EH (cell line): ENCODE measurements at places on chromosomes 5 and 9.

DNA sequence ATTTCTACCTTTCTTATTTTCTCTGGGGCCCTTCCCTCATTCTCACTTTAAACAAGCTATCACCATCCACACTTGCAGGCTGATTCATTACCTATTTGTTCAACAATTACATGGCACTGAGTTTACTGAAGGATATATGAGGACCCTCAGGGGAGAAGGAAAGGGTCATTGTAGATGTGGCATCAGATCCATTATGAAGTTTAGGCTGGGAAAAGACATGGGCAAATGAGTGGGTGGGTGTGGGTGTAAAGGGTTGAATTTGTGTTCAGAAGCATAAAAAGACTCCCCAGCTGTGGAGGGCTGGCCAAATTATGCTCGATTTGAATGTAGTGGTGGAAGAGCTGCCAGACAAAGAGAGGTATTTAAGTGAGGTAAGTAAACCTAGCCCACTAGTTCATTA, 55.9 kb upstream of the MTAP start:
- DNase-seq = no peak

DNA sequence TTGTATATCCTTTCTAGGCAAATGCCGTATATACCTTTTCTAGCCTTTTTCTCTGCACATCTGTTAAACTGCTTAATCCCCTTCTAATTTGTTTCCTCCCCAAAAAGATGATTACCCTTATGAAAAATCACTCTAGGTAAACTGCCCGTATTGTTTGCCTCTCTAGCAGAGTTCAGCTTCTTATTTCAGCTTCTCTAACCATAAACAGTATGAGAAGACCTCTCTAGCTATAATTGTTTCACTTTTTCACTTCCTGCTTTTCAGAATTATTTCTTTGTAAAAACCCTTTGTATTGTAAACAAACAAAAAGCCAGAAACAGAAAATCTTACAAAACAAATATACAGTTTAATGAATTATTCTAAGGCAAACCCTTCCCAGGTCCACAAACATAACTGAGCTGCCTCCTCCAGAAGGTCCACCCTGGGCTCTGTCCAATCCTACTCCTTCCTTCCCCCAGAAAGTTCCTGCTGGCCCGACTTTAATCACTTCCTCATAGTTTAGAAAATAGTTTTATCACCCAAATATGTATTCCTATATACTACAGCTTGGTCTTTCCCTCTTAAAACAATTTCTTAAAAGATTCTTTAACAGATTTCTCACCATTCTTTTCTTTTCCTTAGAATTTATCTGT, 158.1 kb downstream of the FGF1 start:
- peak; percentile 52 for DNase-seq

- DNase-seq = no peak
These were observed 70.5 kb upstream of the LRRTM2 start for GRCh38 chr5:138945421-138946240.

DNA sequence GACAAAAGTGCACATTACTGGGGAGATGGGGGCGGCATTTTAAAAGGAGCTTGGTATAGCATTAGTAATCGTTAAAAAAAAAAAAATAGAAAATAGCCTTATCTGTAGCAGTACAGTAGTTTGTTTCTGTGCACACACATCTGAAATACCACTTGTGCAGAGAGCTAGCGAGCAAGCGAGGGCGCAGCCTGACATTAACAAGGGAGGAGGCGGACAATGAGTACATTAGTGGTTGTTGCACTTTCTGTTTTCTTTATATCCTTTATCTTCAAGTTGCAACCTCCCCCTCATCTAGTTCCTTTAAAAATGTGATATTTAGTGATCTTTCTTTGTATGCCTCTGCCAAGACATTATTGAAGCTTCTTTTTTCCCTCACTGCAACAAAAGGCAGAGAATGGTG, 880 bp upstream of the PTPDC1 start:
- no peak for DNase-seq

DNA sequence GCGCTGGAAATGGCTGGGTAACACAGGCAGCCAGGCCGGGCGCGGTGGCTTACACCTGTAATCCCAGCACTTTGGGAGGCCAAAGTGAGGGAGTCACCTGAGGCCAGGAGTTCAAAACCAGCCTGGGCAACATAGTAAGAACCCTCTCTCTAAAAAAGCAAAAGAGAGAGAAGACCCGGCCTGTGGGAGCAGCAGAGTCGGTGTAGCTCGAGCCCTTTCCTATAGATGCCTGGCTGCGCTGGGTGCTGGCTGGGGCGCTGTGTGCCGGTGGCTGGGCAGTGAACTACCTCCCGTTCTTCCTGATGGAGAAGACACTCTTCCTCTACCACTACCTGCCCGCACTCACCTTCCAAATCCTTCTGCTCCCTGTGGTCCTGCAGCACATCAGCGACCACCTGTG, 9.2 kb downstream of the UCK1 start:
- DNase-seq = no peak

- DNase-seq = no peak
These were observed 15.2 kb upstream of the CPEB4 start for GRCh38 chr5:173872957-173873305.

- DNase-seq = no peak
These were observed 123.2 kb downstream of the JAKMIP2 start for GRCh38 chr5:147659166-147659929.

- no peak for DNase-seq
These were observed 3.2 kb upstream of the PJA2 start for GRCh38 chr5:109412981-109413402.
